ENCODE measurements at places on chromosomes 2 and 18.

DNA sequence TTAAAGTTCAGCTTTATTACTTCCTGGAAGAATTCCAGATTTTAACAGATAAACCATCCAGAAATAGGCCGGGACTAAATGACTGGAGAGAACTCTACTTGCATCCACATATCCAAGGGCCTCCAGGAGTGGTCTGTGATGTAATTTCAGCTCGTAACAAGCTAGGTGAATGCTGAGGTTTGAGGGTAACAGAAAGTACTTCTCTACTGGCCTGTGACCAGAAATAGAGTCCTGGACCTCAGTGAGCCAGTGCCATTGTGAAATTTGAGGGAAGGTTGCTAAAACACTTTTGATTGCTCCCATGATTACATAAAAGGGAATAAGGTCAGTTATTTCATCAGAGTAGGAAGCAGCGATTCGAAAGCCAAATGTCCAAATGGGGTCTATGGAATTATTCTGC lies 158.1 kb downstream of the DOCK10 start:
- DNase-seq = no peak

DNA sequence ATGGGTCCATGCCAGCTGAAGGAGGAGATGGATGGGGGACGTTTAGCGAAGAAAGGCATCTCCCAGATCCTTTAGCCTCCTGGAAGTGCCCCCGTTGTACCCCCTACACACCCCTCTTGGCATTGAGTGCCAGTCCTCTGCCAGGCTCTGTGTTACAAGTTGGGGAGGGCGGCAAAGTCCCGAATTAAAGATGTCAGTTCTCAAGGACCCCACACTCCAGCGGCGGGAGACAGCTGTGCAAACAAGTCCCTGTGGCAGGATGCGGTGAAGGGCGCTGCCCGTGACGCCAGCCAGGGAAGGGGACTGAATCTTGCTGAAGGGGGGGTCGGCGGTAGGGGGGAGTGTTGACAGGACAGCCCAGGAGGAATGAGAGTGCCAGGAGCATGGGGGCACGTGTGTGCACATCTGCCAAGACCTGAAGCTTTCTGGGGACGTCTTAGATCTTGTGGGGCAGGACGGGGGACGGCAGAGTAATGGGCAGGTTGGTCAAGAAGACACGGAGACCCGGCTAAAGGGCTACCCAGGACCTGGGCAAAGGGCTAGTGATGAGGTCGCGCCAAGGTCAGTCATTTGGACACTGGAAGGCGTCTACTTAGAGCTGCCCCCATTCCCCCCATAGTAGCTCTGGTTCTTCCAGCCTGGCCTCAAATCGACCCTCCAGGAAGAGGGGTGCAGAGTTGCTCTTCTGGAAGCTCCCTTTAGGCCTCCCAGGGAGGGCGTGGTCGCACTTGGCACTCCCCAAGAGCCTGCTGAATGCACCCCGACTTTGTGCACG lies 2.8 kb upstream of the CTDSP1 start:
- DNase-seq = no peak

- DNase-seq = no peak
These were observed 144.7 kb upstream of the PGAP1 start for GRCh38 chr2:197071213-197071612.

- DNase-seq = no peak
These were observed 66.5 kb downstream of the DTNB start for GRCh38 chr2:25606892-25607291.

DNA sequence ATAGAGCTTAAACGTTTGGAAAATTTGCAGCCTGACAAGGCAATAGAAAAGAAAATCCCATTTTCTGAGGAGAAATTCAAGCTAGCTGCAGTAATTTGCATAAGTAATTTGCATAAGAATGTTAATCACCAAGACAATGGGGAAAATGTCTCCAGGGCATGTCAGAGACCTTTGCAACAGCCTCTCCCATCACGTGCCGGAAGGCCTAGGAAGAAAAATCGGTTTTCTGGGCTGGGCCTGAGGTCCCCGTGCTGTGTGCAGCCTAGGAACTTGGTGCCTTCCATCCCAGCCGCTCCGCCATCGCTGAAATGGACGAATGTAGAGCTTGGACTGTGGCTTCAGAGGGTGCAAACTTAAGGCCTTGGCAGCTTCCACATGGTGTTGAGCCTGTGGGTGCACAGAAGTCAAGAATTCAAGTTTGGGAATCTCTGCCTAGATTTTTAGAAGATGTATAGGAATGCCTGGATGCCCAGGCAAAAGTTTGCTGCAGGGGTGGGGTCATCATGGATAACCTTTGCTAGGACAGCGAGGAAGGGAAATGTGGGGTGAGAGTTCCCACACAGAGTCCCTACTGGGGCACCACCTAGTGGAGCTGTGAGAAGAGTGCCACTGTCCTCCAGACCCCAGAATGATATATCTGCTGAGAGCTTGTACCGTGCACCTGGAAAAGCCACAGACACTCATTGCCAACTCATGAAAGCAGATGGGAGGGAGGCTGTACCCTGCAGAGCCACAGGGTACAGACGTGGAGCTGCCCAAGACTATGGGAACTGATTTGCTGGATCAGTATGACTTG lies 164.6 kb downstream of the GULP1 start:
- DNase-seq = no peak

DNA sequence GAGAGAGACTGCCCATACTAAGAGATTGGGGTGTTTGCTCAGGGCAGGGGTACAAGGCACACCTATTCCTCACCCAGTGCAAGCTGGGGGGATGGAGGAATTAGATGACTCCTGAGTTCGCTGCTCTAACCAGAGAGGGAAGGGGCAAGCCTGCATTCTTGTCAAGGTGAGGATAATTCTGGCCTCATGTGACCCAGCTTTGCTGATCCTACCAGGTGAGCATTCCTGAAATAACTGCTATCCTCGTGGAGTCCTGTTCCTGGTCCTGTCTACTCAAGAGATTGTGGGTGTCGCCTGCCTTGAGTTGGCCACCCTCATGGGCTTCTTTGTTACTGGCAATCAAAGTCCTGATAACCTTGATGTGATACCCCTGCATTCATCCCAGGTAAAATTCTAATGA lies 206.0 kb downstream of the SPP2 start:
- DNase-seq = no peak

DNA sequence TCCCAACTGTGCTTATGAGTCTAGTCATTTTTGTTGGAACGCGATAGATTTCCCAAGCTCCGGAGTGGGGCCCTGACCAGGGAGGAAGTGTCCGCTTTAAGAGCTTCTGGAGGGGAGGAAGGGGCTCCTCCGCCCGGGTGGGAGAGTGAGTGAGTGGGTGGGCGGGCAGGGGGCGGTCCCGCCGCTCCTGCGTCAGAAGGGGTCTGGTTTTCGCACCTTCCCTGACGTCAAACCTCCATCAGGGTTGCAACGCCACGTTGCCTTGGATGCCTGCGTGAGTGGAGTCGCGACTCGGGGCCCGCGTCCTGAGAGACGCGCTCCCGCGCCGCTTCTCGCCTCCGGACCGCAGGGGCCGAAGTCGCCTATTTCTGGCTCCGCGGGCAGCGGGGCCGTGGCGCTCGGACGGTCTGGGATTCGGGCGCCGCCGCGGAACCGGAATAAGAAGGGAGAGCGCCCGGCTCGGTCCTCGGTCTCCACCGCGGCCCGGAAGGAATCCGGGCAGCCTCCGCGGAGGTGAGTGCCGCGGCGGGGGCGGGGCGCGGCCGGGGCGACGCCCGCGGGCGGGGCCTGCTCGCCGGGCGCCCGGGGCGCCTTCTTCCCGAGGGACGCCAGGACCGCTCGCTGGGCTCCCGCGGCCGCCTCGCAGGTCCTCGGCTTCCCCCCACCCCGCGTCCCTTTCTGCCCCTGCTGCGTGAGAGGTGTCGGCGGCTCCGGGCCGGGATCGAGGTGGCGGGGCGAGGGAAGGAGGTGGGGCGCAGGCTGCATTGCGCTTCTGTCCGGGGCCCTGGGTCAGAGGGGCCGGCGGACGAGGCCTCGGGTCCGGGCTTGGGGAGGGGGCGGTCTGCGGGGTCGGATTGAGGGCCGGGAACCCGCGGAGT lies at the start of gene ZDBF2:
Gene ZDBF2 (plus strand): TSS at position 230 of the 878 bp plus-strand sequence. CDS start 7,187 bp downstream, outside the sequence.
- no peak for DNase-seq

DNA sequence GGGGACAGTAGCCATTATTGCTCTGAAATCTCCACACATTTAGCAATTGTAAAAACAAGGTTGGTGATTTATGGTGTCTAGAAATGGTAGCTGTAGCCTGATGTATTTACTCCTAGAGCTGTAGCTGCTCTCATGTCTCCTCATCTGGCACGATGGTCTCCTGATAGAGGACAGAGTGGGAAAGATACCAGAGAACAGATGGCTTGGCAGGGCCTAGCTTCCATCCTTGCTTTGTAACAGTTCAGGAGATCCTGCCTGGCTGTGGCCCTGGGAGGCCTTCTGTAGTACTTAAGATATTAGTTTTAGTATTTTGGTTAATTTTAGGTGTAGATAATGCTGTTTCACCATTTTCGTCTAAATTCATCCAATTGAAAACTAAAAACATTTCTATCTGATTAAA lies 6.7 kb downstream of the ATG16L1 start:
- DNase-seq = no peak

DNA sequence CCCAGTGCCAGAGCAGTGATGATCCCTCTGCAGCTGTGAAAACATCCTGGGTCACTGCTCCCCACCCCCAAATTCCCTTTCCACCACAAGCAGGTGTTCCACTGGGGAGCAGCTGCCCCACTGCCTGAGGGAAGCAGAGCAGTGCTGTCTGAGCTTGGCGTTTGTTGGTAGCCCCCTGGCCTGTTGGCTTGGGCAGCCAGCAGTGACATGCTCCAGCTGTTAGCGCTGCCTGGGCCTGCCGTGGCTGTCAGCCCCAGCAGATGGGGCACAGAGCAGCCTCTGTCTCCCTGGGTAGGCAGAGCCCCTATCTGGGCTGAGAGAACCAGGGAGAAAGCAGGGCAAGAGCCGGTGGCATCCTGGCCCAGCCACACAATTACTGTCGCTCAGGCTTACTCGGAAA lies 247.7 kb downstream of the GLI2 start:
- no peak for DNase-seq

DNA sequence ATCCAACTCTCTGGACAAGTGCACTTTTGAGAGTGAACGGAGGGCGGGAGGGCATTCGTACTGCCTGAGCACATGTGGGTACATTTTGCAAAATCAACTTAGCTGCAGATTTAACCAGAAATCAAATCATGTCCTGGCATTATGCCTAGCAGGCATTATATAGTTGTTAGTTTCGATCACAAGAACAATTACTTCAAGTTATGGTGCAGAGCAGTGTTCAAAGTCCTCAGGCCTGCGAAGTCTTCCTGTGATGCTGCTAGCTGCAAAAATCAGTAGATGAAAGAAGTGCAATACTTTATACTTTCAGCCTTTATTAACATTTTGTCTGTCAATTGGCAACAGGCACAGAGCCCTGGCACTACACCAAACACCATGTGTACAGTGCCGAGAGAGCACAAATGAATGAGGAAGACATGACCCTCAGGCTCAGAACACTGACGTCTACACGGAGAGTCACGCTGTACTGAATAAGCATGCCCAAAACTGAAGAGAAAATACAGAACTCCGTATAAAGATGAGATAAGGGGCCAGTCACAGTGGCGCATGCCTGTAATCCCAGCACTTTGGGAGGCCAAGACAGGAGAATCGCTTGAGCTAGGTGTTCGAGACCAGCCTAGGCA lies 92.1 kb upstream of the CREB1 start:
- DNase-seq = no peak

DNA sequence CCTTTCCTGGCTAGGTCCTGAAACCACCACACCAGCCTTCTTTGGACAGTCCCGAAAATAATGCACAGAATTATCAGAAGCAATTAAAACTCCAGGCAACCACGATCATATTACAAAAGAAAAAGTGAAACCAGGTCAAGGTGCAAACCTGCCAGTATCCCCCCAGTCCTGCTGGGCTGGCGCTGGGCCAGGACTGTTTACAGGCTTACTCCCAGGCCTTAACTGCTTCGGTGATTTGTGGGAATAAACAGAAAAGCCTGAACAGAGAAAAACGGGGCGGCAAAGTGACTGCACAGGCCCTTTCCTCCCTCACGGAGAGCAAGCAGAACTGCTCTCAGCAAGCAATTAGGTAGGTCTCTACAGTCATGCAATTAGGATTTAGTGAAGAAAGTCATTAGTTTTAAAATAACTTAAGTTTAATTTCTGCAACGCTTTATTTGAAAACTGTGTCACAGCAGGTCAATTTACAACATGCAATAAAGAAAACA lies 1.3 kb downstream of the HDAC4 start:
- peak; percentile 18 for DNase-seq

GRCh38 chr2:15243762-15244161 lies 317.4 kb downstream of the NBAS start:
- DNase-seq = no peak

GRCh38 chr2:129908721-129909373 lies 70.6 kb upstream of the RAB6C start:
- DNase-seq = no peak

GRCh38 chr18:14768241-14768640 lies 20.3 kb downstream of the ANKRD30B start:
- DNase-seq = no peak

GRCh38 chr2:172859581-172860335 lies 124.1 kb downstream of the RAPGEF4 start:
- DNase-seq = no peak

GRCh38 chr2:233101141-233101540 lies 41.0 kb downstream of the INPP5D start:
- no peak for DNase-seq
